ENCODE measurements at places on chromosomes 1 and 21.

DNA sequence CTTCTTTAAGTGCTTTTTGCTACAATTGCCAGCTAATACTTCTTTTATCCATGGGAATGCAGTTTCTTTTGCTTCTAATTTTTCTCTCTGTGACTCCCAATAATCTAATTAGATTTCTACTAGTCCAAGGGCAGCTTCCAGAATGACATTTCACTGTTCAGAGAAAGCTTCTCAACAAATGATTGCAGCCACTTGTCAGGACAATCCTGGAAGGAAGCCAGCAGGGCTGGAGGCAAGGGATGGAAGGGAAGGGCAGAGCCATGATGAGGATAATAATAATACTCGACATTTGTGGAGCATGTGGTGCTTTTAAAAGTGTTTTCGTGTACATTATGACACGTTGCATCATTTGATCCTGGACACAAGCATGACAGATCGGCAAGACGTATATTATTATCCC is 19.4 kb downstream of the F11R start:
- no peak for DNase-seq

DNA sequence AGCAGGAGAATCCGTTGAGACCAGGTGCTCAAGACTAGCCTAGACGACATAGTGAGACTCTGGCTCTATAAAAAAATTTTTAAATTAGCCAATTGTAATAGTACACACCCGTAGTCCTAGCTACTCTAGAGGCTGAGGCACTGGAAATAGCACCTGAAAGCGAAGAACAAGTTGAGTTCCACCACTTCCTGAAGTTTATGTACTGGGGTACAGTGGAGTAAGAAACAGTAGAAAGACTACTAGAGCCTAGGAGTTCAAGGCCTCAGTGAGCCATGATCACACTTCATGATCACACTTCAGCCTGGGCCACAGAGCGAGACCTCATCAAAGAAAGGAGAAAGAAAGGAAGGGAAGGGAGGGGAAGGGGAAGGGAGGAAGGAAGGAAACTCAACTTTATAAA is 19.8 kb downstream of the RSBN1 start:
- DNase-seq: no peak

- DNase-seq: no peak
Observed at GRCh38 chr1:203519896-203520295, 25.9 kb downstream of the OPTC start.

DNA sequence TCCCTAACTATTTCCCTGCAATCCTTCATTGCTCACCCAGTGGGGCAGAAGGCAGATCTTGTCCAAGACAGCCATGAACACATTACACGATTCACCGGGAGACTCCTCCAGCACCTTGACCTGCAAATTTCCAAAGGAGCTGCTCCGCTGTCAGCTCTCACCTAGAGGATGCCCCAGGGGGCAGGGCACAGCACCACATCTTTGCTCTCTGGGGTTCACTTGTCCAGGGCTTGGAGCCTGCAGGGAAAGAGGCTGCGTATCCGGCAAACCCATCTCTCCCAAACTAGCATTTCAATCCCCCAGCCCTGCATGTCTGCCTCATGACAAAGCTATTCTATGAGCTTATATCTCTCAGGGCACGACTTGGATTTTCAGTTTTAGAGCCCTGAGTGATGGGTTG is 35.1 kb upstream of the OLIG2 start:
- DNase-seq: no peak

DNA sequence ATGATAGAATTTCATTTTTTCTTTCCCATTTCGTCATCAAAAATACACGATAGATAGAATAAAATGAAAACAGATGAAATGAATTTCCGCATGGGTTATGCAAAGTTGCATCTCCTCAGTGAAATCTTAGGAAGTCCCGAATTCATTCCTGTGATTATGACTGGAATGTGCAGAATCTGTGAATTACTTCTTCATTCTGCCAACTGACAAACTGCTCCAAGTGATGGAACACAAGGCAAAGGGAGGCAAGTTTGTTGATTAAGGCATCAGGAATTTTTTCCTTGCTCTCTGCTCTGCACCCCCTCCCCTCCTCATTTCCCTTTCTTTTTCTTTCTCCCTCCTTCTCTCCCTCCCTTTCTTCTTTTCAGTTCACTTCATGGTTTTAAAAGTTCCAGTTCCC is 37.0 kb upstream of the ADGRL4 start:
- no peak for DNase-seq

GRCh38 chr1:34656299-34656698 is 98.5 kb upstream of the GJB5 start:
- no peak for DNase-seq

- DNase-seq: no peak
Observed at GRCh38 chr1:227729881-227730629, 5.0 kb downstream of the JMJD4 start.

DNA sequence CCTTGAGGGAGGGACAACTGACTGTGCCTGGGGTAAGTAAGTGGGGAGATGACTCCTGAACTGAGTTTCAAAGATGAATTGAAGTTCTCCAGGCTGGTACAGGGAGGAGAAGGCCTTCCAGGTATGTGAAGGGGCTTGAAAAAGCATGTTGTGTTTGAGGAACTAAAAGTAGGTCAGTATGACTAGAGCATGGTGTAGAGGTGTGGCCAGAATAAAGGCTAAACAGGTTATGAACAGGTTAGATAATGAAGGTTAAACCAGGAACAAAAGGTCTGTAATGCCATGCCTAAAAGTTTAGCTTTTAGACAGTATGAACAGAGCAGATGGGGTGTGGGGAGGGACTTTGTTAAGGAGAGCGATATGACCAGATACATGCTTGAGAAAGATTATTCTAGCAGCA is 7.3 kb upstream of the CLSPN start:
- DNase-seq: no peak

DNA sequence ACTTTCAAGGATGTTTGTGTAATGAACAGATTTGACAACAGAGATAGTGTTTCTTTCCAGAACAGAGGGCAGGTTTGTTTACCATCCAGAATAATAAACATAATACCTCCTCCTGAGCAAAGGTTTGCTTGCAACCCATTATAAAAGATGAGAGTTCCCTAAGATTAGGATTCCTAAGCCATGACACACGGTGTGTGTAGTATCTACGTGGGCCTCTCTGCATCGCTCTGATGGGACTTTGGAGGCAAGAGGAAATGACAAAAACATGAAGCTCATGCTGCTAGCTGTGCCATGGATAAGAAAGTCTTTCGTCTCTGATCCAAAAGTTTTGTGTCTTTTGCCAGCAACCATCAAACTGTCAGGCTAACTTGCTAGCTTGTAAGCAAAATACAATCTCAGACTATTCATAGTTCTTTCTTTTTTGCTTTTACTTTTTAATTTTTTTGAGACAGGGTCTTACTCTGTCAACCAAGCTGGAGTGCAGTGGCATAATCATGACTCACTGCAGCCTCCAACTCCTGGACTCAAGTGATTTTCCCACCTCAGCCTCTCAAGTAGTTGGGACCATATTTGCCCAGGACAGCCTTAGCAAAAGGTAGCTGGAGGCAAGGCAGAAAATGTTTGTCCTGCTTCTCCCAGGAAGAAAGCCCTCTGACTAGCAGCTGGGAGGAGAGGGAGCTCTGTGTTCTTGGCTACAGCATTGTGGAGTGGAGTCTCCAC is 81.1 kb downstream of the LHX4 start:
- no peak for DNase-seq

DNA sequence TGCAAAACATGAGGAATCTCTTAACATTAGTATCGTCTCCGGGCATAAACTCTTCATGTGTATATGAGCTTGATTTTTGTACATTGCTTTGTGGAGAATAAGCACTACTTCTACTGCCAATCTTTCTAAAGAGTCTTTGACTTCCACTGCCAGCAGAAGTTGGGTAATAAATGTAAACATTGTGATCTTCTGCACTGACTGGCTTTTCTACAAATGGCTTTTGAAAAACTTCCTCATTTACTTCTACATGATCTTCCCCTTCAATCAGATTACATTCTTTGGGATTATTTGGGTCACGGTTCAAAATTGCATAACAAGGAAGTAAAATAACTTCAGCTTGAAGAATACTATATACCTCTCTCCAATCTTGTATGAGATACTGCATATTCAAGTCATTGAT is 30.4 kb upstream of the SLC44A5 start:
- no peak for DNase-seq

GRCh38 chr1:12370333-12370975 is 140.6 kb downstream of the VPS13D start:
- DNase-seq: no peak

GRCh38 chr1:151130987-151131586 is 15.3 kb downstream of the SEMA6C start:
- DNase-seq: no peak

- no peak for DNase-seq
Observed at GRCh38 chr1:234746798-234747196, 136.8 kb upstream of the IRF2BP2 start.

DNA sequence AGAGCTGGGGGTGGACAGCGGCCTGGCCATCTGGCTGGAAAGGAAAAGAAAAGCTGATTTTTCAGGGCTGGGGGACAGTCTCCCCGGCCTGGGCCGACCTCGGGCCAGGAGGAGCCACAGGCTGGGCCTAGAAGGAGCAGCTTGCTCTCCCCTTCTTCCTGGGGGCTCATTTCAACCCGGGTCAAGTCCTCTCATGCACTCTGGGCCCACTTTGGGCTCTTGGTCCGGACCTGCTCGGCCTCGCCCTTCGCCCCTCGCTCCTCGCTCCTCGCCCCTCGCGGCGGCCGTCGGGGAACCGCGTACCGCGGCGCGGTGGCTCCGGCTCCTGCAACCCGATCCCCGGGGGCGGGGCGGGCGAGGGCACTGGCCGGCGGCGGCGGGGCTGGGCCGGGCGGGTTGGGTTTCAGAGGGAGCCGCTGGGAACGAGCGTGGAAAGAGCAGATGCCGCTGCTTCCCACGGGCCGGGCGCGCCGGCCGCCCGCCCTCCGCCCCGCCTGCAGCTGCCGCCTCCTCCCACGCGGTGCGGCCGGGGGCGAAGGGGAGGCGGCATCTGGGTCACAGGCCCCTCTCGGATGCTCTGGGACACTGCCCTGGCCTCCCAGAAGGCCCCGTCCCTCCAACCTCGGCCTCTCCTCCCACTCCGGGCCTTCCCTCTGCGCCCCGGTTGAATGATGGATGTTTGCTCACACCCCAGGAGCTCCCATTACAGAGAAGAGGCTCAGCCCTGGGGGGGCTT is 6.6 kb downstream of the HEYL start:
- no peak for DNase-seq

DNA sequence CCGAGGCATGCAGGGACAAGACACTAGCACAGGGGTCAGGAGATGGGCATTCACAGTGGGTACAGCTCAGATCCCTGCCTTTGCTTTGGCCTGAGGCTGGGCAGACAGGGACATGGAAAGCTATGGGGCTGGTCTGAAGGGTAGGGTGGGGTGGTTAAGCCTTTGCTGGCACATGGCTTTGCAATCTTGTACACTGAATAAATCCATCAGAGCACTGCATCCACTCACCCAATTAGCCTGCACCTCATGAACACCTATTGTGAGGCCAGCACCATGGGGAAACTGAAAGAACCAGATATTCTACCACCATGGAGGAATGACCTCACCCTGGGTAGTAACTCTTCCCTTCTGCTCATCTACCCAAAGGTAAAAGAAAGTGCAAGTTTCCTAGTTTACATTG is 199.6 kb upstream of the LMO4 start:
- DNase-seq: no peak

- no peak for DNase-seq
Observed at GRCh38 chr1:182389619-182390047, 2.0 kb downstream of the GLUL start.

DNA sequence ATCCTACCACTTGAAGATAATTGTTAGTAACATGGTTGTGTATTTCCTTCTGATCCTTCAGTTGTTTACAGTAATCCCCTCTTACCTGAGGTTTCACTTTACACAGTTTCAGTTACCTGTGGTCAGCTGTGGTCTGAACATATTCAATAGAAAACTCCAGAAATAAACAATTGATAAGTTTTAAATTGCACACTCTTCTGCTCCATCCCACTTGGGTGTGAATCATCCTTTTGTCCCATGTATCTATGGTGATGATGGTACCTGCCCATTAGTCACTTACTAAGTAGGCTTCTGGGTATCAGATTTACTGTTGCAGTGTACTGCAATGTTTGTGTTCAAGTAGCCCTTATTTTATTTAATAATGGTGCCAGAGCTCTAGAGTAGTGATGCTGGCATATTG is 62.5 kb downstream of the OSBPL9 start:
- DNase-seq: no peak

- DNase-seq: no peak
Observed at GRCh38 chr1:78226784-78227183, 181.0 kb downstream of the GIPC2 start.

GRCh38 chr1:103333141-103333540 is 192.4 kb upstream of the RNPC3 start:
- no peak for DNase-seq

GRCh38 chr1:86858524-86859261 is 55.2 kb downstream of the SELENOF start:
- no peak for DNase-seq

GRCh38 chr1:50913954-50914353 is 46.1 kb downstream of the FAF1 start:
- no peak for DNase-seq

GRCh38 chr1:175307160-175307559 is 114.6 kb upstream of the KIAA0040 start:
- DNase-seq: no peak

- DNase-seq: no peak
Observed at GRCh38 chr1:219773775-219774174, 154.6 kb downstream of the SLC30A10 start.

DNA sequence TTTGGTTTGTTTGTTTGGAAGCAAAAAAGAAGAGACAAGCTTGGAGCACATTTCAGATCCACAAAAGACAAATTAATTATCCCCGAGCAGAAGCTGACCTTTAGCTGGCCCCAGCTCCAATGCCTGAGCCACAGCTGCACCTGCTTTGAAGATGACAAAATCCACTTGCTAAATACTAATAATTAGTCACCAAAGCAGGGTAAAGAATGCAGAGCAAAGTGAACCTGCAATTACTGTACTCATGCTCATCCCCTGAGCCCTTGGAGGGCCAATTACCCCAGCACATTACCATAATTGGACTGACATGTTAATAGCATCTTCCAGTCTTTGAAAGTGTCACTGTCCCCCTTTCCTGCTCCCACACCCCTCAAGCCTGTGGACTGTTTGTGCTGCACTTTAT is 38.2 kb upstream of the KCND3 start:
- DNase-seq: no peak

GRCh38 chr1:77976433-77977076 is 2.3 kb downstream of the FUBP1 start:
- no peak for DNase-seq

DNA sequence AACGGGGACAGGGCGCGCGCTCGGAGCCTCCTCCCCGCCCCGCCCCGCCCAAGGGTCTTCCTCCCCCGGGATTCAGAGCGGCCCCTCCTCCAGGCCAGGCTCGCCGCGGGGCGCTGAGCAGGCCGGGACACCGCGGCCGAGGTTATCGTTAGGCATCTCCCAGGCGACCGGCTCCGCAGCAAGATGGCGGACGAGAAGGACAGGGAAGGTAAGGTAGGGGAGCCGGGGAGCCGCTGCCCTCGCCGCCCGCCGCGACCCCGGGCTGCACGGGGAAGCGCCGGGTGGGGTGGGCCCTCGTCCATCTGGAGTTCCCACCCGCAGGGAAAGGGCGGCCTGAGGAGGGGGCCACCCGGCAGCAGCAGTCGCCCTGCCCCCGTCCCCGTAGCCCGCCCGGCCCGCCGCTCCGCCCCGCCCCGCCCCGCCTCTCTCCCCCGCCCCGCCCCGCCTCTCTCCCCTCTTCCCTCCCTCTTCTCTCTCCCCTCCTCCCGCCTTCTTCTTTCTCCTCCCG is 105.9 kb upstream of the HNRNPU start:
- peak; percentile 59 for DNase-seq

- no peak for DNase-seq
Observed at GRCh38 chr1:221429264-221429663, 312.6 kb downstream of the DUSP10 start.

- DNase-seq: no peak
Observed at GRCh38 chr1:33957854-33958253, 94.0 kb downstream of the HMGB4 start.

All from activated gamma-delta T cell (primary cell).